Activated T-helper 1 cell treated with anti-CD3 and anti-CD28 coated beads, Interleukin-12 subunit alpha, Interleukin-12 subunit beta, Interleukin-2, Interleukin-4 antibody, amounts not matched to agents 30 ng/mL and 10 ng/mL and 1 ng/mL, durations not matched to agents 14 hours and 24 hours and 36 hours (primary cell): ENCODE measurements at places on chromosomes 4 and X. TPM values are rescaled to one million over a fixed set of nuclear protein-coding genes. Genes with fewer than 3 reads are reported as not detected.
A peak's percentile ranks its signal among the peaks of the same experiment; 100 is the strongest.

DNA sequence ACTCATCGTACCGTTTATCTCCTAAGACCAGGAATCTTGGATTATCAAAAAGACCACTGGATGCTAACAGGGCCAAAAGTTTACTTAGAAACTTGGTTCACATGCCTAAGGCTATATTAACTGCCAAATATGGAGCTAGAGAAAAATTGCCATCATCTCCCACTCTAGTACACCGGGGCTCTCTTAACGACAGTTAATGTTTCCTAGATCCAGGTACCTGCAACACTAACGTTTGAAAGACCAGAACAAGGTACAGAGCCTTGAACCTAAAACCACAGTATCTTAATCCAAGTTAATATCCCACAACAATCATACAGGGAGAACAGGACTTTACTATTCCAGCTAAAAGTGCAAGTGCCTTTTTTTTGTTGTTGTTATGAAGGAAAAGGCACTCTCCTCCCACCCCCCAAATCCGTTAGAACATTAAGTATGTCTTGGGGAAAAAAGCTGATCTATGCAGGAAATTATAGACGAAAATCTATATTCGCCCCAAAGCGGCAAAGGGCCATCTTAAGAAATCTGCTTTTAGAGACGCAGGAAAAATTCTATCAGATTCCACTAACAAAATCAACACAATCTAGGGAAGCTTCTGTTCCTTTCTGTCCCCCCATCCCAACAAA, 1.3 kb downstream of the G3BP2 start:
- H3K4me1 ChIP-seq = peaks cover 54% of the 10 kb centered on the region
- peaks cover 11% of the 10 kb centered on the region for H3K36me3 ChIP-seq
- no peaks in the 10 kb centered on the region for H3K27me3 ChIP-seq

DNA sequence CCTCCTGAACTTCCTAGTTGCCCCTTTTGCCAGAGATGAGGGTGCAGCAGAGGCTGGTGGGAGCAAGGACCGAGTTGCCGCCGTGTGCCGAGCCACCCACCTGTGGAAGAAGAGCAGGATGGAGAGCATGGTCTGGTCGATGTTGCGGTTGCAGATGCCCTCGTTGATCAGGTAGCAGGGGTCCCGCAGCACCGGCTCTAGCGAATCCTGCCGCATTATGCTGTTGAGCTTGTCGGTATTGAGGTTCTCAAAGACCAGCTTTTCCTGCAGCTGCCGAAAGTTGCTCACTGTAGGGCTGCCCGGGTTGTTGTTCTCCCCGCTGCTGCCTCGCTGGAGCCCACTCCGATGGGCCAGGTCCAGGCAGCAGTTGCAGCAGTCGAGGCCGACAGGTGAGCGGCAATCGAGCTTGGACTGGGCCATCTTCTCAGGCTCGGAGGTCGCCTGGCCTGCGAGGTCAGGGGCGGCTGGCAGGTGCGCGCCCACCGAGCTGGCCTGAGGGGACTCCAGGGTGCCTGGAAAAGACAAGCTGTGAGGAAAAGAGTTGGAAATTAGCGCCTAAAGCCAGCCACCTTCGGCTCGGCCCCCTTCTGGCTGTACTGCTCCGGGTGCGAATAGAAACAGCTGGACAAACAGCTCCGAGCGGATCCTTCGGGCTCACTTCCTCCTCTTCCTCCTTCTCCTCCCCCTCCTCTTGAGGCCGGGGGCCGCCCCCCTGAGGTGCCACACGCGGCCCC, 420 bp downstream of the TSC22D3 start:
- H3K4me3 ChIP-seq = peak overlapping the region; percentile 56
- H3K27me3 ChIP-seq = peaks cover 12% of the 10 kb centered on the region
- DNase-seq = no peak

- H3K36me3 ChIP-seq = no peaks in the 10 kb centered on the region
- no peak overlapping the region for H3K27ac ChIP-seq
- H3K27me3 ChIP-seq = no peaks in the 10 kb centered on the region
- DNase-seq = no peak
- no peaks in the 10 kb centered on the region for H3K4me1 ChIP-seq
- H3K4me3 ChIP-seq = no peak overlapping the region
Observed at GRCh38 chr4:5814421-5814820, 78.5 kb downstream of the CRMP1 start.

Gene MAGEA11
- not detected in 2 replicates for total RNA-seq

Gene INTS6L
- total RNA-seq = 38.3 and 38.7 TPM in 2 replicates
